ENCODE measurements at places on chromosomes 11 and 22.
A peak's percentile ranks its signal among the peaks of the same experiment; 100 is the strongest.

GRCh38 chr22:19473578-19473977, 5.4 kb downstream of the UFD1 start:
- DNase-seq, result no peak

- no peak for DNase-seq
Measured at GRCh38 chr11:74685905-74686304, 45.3 kb downstream of the CHRDL2 start.

- no peak for DNase-seq
Measured at GRCh38 chr11:5298451-5298850, 3.3 kb downstream of the OR51B4 start.

DNA sequence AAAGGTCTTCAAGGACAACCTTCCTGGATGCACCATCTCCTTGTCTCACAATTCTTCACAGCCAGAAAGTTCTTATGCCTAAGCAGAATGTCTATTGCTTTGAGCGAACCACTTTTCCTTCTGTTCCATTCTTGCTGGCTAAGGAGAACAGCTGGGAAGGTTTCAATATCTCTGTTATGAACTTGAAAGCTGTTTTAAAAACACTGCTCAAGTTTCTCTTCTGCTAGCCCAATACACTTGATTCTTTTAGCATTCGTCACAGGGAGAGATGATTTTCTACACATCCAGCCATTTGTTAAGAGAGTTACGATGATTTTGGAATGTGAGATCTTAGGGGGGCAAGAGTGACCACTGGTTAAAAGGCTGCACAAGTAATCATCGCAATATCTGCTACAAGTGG, 249.3 kb downstream of the KIRREL3 start:
- DNase-seq, result no peak

- no peak for DNase-seq
Measured at GRCh38 chr11:1968454-1969002, 21.4 kb downstream of the MRPL23 start.

GRCh38 chr22:36879775-36880174, 19.0 kb downstream of the NCF4 start:
- no peak for DNase-seq

DNA sequence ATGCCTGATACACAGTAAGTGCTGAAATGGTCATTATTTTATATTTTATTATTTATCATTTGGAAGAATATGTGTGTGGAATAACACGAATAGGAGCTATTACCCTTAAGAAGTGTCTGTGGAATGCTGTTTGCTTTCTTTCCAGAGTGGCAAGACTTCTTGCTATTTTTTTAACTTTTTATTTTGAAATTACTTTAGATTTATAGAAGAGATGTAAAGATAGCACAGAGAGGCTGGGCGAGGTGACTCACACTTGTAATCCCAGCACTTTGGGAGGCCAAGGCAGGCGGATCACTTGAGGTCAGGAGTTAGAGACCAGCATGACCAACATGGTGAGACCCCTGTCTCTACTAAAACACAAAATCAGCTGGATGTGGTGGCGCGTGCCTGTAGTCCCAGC, 58.9 kb upstream of the PAX6 start:
- no peak for DNase-seq

GRCh38 chr22:37309211-37310074, 27.1 kb downstream of the CYTH4 start:
- DNase-seq, result no peak

- no peak for DNase-seq
Measured at GRCh38 chr11:44848203-44848962, 102.3 kb downstream of the TP53I11 start.

GRCh38 chr11:1391165-1392075, 1.7 kb downstream of the BRSK2 start:
- no peak for DNase-seq

DNA sequence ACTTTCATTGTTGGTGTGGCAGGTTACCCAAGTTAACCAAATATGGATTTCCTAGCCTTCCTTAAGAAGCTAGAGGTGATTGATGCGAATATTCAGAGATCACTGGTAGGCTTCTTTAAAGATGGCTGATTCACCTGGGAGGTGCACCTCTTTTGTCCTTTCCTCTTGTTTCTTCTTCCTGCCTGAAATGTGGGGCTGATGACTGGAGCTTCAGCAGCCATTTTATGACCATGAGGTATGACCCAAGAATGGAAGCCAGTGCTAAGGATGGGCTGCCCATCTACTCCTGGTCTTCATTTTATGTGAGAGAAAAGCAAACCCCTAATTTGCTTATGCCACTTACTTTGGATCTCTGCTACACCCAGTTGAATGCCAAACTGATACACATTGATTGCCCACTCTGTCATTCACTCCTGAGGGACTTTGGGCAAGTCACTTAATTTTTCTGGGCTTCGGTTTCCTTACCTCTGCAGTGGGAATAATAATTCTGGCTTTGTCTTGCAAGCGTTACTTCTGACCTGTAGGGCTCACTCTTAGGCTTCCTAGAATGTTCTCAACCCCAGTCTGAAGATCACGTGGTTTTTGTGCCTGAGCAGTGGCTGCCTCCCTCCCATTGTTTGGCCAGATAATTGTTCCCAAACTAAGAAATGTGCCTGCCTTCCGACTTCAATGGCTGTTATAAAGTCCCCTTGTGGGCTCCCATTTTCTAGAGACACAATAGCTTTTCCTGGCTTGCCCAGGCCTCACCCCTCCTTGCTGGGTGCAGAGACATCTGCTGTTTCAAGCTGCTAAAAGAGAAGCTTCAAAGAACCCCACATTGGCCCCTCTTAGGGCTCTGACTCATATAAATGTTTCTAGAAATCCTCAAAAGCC, 243.1 kb downstream of the ST3GAL4 start:
- no peak for DNase-seq

- DNase-seq, result no peak
Measured at GRCh38 chr22:40733919-40734318, 54.6 kb downstream of the MCHR1 start.

DNA sequence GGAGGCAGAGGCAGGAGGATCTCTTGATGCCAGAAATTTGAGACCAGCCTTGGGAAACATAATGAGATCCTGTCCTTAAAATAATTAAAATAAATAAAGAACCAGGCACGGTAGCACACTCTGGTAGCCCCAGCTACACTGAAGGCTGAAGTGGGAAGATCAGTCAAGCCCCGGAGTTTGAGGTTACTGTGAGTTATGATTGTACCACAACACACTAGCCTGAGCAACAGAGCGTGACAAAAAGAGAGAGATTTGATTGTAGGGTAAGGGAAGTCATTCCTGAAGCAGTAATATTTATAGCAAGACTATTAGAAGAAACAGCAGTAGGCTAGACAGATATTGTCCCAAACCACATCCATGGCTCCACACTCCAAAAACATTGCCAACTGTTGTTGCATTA, 1408.4 kb upstream of the TENM4 start:
- no peak for DNase-seq

DNA sequence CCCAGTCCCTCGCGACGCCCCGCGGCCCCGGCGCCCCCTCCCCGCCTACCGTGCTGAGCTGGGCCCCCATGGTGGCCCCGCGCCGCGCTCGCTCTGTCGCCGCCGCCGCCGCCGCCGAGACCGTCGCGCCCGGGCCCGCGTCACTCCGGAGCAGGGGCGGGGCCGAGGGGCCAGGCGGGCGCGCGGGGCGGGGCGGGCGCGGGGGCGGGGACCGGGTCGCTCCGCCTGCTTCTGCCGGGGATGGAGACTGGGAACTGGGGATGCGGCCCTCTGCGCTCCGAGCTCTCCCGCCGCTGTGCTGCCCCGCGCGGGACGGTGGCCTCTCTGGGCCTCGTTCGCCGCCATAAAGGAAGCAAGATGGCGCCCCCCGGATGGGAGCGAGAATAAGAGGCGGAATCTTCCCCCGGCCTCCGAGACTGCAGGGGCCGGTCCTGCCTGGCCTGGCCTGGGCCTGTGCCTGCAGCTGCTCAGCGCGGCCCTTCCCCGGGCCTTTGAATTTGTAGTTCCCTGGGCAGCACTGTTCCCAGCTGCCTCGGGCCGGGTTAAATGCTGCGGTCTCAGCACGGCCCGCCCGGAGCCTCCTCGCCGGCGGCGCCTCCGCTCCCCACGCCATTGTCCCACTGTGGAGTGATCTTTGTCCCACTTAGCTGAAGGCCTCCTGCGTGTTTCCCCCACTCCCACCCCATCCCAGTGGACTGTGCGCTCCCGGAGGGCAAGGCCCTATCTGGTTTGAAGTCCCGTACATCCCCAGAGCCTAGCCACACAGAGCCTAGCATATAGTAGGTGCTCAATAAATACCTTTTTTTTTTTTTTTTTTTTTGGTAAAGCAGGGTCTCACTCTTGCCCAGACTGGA, at the start of gene CYB5R3:
TSS of gene CYB5R3 (minus strand) at position 147 of the 854 bp plus-strand sequence. CDS start at position 70, 77 bp downstream.
- peak; percentile 36 for DNase-seq

- DNase-seq, result no peak
Measured at GRCh38 chr22:38038426-38038825, 18.8 kb upstream of the PICK1 start.

- DNase-seq, result no peak
Measured at GRCh38 chr11:10674440-10674855, 19.1 kb downstream of the IRAG1 start.

DNA sequence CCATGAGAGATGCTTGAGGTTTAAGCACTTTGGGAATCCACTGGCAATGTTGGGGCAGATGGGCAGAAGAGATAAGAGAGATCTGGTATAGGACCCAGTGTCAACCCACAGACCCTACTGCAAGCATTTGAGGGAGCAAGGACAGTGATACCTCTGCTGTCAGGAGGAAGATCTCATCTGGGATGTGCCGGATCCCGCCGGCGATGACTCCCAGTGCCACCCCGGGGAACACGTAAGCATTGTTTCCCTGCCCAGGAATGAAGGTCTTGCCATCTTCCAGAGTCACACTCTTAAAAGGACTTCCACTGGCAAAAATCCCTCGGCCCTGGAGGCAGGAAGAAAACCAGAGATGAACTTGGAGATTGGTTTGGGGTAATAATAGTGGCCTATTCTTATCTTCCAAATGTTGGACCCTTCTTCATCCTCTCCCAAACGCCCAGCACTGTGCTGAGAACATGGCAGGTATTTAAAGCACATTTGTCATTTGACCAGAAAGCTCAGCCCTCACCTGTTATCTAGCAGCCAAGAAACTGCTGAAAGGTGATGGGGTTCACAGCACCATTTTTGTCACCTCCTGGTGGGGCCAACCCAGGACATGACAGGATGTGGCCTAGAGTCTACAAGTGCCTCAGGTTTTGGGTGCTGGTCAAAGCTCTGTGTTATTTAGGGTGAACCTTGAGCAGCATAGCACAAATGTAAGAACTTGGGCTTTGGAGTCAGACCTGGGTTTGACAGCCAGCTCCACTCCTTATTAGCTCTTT, 71.7 kb downstream of the CCDC81 start:
- no peak for DNase-seq

- DNase-seq, result no peak
Measured at GRCh38 chr11:44475114-44475686, 90.3 kb upstream of the CD82 start.

- no peak for DNase-seq
Measured at GRCh38 chr22:22942511-22943329, 55.1 kb downstream of the IGLL5 start.

All from esophagus squamous epithelium (tissue), 5 donors.